ENCODE measurements at places on chromosomes 11 and 22. TPM values are rescaled to one million over a fixed set of nuclear protein-coding genes. Genes with fewer than 3 reads are reported as not detected.

PYGM gene
- total RNA-seq = 0.27 TPM

DSCAML1 gene
- total RNA-seq = not detected

GPR152 gene
- not detected for total RNA-seq

KRTAP5-8 gene
- total RNA-seq = not detected

MYO18B gene
- not detected for total RNA-seq

NTM gene
- 0.66 TPM for total RNA-seq

Measured in thoracic aorta endothelial cell (primary cell).